ENCODE measurements at places on chromosomes 2 and 18.
A peak's percentile ranks its signal among the peaks of the same experiment; 100 is the strongest.

GRCh38 chr18:61464551-61465142, 131.4 kb downstream of the CDH20 start:
- DNase-seq = no peak

DNA sequence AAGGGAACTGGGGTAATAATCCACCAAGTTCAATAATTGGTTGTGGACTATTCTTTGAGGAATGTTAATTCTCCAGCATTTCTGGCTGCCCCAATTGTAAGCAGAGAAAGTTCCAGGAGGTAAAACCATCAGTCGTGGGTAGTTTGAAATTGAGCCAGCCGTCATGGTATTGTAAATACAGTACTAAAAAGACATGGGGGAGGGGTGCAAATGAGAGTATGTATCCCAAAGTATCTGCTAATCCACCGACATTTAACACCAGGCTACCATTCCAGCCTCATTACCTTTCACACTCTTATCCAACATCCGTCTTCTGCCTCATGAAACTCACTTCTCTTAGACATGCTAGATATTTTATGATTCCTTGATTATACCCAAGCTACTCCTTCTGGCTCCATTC, 507.9 kb downstream of the ERBB4 start:
- DNase-seq = no peak

DNA sequence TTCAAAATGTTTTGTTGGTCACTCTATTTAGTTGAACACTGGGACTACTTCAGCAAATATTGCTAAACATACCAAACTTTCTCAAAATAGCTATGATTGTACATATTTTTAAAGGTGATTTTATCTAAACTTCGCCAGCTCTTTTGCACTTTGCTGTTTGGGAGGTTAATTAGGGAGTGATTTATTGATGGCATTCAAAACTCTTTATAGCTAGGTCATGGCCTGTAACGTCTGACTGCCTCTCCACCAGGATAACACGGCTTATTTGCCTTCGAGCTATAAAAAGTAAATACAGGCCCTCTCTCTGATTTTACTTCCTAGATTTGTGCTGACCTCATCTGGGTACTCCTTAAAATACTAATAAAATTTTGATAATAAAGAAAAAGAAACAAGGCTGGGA, 931.9 kb downstream of the DCDC2C start:
- DNase-seq = no peak

GRCh38 chr2:45412754-45413379, 198.2 kb downstream of the SRBD1 start:
- peak; percentile 15 for DNase-seq

GRCh38 chr2:96934831-96935540, 51.4 kb downstream of the FAM178B start:
- no peak for DNase-seq

DNA sequence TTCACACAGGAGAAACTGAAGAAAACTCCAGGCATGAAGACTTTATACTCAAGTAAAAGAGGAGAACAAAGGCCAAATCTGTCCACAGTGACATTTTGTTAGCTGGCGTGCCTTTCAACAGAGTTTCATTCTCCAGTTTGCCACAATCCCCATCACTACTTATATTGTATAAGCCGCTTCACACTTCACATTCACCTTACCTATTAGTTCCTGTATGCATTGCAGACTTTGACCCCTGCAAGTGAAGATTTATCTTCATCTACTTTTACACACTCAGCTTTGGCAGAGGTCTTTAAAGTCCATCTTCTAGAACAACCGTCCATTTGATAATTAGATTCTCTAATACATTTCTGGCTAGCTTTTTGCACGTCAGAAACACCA, 56.8 kb upstream of the TANK start:
- no peak for DNase-seq

DNA sequence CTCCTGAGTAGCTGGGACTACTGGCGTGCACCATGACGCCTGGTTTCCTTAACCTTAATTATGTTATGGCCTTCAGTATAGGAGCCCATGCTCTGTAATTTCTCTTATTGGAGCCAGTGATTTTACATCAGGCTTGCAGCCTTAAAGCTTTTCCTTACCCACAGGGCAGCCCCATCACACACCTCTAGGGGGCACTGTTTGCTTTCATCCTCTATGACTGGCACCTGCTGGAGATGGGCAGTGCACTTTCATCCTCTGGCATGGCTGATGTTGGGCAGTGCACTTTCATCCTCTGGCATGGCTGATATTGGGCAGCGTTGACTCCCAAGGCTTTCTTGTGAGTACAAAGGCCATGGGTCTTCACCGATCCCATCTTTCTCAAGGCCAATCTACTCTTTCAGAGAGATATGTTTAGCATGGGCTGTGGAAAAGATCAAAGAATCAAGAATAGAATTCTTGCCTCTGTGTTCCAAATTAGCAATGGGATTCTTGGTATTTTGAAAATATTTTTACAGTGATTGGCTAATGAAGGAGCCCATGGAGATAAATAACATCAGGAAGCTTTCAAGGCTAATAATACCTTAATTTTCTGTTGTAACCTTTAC, 80.7 kb upstream of the MEX3C start:
- DNase-seq = peak; percentile 46

- no peak for DNase-seq
Measured at GRCh38 chr18:70520867-70521266, 232.0 kb downstream of the SOCS6 start.

- no peak for DNase-seq
Measured at GRCh38 chr2:71850306-71850801, 297.3 kb downstream of the CYP26B1 start.

DNA sequence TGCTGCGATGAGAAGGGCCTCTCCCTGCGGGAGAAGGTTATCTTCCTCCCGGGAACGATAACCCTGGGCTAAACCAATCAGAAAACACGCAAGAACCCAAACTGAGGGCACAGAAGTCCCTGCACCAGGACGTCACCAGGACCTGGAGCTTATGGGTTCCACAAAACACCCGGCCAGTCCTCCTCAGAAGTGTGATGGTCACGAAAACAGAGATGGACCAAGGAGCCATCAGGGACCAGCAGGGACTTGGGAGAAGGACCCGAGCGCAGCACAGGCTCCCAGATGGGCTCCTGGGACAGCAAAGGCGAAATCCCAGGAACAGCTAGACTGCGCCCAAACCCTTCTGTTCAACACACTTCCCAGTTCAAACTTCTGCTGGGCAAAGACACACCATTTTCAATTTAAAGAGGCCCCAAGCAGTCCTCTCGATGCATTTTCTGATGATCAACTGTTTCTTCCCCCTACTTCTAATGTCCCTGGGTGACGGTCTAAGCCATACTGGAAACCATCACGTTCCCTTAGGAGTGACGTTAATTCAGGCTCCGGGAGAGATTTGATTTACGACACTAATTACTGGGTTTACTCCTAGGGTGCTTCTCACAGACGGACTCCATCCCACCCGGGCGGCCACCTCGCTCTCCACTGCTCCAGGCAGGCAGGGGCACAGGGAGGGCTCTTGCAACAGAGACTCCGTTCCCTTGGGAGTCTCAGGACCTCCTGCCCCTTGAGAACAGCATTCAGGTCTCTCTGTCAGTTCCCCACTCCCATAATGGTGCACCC, 29.2 kb downstream of the ZNF516 start:
- DNase-seq = no peak

DNA sequence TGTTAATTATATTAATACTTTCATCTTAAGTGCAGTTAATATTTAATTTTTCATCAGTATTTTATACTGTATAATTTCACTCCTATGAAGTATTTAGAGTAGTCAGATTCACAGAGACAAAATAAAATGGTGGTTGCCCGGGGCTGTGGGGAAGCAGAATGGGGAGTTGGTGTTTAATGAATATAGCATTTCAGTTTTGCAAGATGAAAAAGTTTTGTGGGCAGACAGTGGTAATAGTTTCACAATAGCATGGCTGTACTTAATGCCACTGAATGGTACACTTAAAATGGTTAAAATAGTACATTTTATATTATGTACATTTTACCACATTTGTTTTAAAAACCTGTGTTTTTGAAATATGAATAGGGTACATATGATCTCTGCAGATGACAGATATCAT, 31.2 kb downstream of the CFAP221 start:
- no peak for DNase-seq

GRCh38 chr18:79056827-79057367, 12.3 kb upstream of the ATP9B start:
- DNase-seq = no peak

GRCh38 chr2:159475793-159476192, 140.6 kb downstream of the BAZ2B start:
- DNase-seq = no peak

DNA sequence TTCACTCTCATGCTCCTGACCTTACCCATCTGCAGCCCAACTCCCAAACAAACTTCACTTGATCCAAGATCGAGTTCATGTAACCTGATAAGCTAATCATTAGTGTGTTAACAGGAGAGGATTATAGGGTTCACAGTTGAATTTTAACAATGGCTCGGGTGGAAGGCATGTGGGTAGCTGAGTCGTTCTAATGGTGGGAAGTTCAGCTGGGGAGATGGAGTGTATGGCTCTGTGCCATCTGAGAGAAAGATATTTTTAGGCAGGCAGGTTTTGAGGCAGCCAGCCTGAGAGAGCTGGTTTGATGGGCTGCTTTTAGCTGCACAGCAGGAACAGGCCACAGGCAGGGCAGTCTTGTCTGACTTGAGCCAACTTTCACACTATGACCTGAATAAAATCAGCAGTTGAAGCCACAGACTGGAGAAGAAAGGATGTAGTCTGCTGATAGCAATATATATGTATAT, 17.7 kb upstream of the NFE2L2 start:
- no peak for DNase-seq

- DNase-seq = no peak
Measured at GRCh38 chr2:240559286-240559685, 871 bp upstream of the DUSP28 start.

DNA sequence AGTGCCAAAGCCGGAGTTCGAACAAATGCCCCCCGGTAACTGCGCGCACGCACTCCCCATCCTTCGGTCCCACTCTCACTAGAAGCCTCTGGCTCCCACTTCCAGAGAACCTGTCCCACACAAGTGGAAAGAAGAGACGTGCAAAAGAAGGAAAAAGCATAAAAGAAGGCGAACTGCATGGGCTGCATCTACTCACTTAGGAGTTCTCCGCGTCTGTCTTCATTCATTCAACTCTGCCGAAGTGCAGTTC, 312 bp downstream of the NR4A2 start:
- no peak for DNase-seq

- no peak for DNase-seq
Measured at GRCh38 chr2:169069341-169069740, at the start of gene DHRS9. Gene DHRS9, plus strand, starts transcription at chr2:169069563. Its CDS starts 12,019 bp downstream, at chr2:169081582.

GRCh38 chr2:179946810-179947615, 60.1 kb downstream of the CWC22 start:
- DNase-seq = no peak

DNA sequence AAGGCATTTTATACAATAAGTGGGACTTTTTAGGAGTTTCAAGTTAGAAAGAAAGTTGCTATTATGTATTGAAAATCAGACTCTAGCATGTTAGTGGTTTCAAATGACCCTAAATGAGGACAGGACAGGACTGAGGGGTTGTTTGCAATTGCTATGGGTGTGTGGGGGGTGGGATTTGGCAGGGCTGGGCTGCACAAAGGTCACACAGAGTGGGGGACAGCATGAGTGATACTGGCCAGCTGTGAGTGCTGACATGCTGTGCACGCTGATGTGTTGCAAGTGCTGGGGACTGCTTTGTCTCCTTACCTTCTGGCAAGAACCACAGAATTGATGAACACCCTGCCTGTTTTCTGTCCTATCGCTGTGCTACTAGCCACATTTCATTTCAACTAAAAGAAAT, 29.8 kb downstream of the RNMT start:
- no peak for DNase-seq

- DNase-seq = no peak
Measured at GRCh38 chr2:164773091-164773490, 68.5 kb downstream of the COBLL1 start.

DNA sequence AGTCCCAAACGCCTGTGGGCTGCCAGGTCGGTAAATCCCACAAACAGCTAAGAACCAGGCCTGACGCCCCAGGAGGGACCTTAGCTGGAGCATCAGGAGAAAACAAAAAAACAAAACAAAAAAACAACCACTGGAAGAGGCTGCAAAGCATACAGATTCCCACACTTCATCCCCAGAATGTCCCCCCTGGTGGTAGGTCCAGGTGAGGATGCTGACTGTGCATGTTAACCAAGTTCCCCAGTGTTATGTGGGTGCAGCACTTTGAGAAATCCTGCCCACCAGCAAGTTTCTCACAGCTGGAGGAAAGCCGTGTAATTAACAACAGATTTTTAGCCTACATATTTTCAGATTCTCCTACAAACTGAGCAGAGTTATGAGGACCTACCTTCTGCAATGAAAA, 15.1 kb downstream of the ST3GAL5 start:
- no peak for DNase-seq

DNA sequence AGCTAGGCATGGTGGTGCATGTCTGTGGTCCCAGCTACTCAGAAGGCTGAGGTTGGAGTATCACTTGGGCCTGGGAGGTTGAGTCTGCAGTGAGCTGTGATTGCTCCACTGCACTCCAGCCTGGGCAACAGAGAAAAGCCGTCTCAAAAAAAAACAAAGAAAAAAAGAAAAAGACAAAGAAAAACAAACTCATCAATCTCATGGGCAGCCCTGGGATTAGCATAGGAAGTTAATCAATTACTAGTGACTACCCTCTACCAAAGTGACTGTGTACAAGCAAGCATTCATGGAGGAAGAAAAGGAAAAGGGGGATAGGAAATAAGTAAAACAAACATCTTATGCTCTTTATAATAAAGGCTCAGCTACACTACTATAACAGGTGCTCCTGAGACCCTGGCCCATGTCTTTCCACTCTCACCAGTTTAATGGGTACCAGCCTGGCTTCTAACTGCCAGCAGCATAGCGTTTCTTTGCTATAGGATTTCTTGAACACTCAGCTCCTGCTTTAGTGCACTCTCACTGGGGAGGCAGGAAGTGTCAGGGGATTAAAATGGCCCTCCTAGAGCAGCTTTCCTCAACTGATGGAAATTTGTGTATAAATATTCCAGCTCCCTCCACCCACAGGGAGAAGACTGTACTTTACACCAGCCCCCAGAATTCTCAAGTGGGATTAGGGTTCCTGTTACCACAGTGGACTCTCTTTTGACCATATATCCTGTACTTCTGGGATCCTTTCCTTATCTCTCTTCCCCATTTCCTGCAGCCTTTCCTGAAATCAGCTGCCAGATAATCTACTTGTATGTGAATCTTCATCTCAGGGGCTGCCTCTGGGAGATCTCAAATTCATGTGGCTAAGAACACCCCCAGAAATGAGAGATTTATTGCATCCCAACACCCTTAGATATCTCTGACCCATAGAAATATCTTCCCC, 91.3 kb upstream of the GLS start:
- DNase-seq = no peak

DNA sequence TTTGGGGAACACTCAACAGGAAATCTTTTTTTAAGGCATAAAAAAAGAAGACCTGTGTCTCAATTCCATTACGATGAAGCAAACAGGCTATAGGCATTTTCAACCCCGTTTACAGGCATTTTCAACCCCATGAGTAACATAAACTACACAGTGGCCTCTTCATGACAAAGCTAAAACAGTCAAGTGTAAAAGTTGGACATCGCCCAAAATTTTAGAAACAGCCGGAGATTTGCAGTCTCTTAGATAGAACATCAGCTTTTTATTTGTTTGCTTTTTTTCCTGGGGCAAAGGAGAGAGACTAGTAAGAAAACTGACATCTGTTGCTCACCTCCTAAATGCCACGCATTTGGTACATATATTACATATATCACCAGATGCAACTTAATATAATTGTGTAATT, 173.7 kb downstream of the CMPK2 start:
- no peak for DNase-seq
